ENCODE measurements at places on chromosomes 4 and X.

- no peak for DNase-seq
Observed at GRCh38 chr4:34679228-34679627, 1565.1 kb downstream of the ARAP2 start.

DNA sequence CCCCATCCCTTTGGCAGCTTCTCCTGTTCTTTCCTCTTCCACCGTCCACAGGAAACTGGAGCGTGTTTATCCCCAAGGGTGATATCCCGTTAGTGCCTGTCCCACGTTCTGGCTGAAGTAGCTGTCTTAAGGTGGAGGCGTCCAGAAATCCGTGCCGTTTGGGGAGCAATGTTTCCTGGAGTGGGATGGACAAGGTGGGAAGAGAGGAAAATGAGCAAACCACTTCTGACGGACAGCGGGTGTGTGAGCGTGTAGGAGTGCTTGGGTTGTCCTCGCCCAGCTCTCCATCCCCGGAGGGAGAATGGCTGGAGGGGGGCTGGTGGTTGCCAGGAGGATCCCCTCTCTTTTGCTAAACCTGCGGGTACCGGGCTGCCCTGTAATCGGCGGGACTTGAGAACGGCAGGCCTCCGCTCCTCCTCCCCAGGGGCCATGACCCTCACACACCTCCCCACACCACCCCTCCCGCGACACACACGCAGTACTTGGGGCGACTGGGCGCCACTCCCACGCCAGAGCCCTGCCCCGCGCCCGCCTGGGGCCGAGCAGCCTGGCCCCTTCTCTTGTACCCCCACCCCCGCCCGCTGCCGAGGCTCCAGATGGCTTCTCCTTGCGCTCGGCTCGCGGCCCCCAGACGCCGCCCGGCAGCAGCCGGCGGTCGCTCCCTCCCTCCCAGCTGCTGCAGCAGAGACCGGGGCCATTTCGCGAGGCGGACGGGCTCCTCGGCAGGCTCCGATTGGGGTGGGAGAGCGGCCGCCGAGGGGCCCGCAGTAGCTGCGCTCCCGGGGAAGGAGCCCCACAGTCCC is 13.9 kb upstream of the PRDM8 start:
- no peak for DNase-seq

DNA sequence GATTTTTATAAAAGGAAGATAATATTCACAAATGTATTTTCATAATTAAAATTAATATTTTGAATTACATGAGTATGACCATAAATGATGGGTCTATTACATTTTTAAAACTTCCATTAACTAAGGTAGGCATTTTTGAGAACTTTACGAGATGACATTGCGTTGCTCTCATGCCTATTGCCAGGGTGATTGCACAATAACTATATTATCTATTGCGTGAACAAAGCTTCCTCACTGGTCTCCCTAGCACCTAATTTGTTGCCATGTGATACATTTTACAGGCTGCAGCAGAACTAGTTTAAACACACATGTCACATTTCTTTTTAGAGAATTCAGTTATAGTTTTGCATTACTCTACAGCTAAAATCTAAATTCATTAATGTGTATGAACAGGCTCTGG is 289.7 kb upstream of the GRID2 start:
- DNase-seq: no peak

- DNase-seq: no peak
Observed at GRCh38 chr4:159105761-159106243, 2.9 kb downstream of the RAPGEF2 start.

GRCh38 chrX:13123247-13123856 is 78.9 kb upstream of the FAM9C start:
- no peak for DNase-seq

DNA sequence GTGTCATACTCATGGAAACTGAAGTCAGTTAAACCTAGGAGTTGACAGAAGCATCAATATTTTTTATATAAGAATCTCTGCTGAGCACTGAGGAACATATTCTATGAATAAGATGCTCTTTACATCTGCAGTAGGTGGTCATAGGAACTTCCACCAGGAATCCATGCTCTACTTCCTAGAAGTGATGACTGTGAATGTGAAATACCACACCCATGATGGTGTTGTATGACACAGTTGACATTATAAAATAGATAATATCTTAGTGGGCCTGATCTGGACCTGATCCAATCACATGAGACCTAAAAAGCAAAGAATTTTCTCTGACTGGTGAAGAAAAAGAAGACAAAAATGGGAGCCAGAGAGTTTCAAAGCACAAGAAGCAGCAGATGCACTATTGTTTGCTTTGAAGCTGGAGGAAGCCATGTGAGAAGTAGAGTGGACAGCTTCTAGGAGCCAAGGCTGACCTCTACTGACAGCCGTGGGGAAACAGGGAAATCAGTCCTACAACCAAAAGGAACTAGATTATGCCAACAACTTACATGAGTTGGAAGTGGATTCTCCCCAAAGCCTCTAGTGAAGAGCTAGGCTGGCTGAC is 68.6 kb upstream of the HS3ST1 start:
- DNase-seq: no peak

GRCh38 chrX:37759878-37760418 is 19.9 kb upstream of the CYBB start:
- no peak for DNase-seq

DNA sequence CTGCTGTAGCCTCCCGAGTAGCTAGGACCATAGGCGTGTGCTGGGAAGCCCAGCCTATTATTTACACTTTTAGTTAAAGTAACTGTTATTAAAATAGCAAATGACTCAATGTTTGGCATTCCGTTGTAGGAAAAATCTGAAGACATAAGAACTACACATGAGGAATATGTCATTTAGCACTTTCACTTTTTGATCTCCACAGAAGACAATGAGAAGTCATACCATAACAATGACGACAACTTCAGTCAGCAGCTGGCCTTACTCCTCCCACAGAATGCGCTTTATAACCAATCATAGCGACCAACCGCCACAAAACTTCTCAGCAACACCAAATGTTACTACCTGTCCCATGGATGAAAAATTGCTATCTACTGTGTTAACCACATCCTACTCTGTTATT is 6.7 kb downstream of the GPR34 start:
- DNase-seq: no peak

GRCh38 chrX:9875801-9876200 is 89.6 kb downstream of the SHROOM2 start:
- no peak for DNase-seq
